ENCODE measurements at places on chromosomes 7 and 10.

DNA sequence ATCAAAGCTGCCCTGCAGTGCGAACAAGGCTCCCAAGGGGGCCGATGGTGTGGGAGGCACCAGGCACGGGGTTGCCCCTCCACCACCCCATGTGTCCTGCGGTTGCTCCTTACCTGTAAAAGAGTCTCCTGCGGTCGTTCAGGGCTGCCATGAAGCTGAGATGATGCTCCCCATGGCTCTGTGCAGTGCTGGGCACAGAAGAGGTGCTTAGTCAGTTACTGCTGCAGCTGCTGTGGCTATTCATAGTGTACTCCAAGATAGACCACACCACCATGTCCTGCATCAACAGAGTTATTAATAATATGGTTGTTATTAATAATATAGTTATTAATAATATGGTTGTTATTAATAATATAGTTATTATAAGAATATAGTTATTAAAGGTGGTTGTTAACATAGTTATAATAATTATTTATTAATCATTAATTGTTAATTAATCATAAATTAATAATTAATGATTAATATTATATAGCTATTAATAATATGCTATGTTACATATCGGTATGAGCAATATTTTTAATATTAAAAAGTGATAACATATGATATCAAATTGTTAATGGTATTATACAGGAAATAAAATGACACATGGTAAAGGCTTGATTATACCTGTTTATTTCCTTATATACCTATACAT lies 97.0 kb upstream of the PFKP start:
- DNase-seq = no peak

DNA sequence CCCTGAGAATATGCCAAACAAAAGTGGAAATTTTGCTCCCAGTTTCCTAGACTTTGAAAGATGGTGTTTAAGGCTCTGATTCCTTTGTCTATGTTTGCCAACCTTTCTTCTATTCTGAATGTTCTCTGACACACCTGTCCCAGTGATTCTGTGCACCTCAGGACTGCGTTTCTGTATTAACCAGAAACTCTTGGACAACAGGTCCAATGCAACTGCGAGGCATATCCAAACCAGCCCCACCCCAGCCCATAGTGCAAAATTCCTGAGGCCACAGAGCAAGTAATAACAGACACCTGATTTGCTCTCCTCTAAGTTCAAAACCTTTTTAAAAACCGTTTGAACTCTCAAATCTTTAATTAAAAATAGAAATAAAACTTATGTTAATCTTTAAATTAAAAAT lies 37.0 kb upstream of the MSRB2 start:
- DNase-seq = no peak

DNA sequence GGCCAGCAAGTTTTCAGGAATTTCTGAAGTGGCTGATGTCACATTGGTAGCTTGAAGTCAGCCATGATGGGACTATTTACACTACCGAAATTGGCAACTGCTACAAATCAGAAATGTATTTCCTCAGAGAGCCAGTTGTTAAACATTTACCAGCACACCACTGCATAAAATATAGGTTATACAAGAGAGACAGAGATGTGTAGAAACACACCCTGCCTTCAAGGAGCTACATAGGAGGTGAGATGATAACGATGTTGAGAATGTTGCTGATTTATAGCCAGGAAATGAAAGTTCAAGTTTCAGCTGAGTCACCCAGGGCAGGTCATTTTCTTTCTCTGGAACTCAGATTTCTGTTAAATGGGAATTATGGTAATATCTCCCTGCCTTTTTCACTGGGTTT lies 46.0 kb upstream of the TCF7L2 start:
- no peak for DNase-seq

DNA sequence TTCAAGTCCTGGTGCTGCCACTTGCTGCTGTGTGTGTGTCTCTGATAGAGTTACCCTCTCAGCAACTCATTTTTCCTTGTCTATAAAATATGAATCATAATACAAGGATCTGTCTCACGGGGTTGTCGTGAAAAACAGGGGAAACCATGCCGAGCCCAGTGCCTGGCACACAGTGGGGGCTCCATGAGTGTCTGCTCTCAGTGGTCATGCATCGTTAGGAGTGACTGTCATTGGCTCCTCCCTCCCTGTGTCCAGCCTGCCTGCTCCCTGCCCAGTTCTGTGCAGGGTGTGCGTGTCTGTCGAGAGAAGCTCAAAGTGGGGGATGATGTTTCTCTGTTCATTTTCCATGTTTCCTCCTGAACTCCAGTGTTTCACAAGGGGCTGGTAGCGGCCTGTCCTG lies 83.6 kb upstream of the LRRC4 start:
- no peak for DNase-seq

GRCh38 chr7:149325248-149325647 lies 63.3 kb downstream of the ZNF783 start:
- DNase-seq = no peak

GRCh38 chr7:89771003-89771636 lies 383.1 kb upstream of the STEAP1 start:
- DNase-seq = no peak
